Heart left ventricle (tissue), 16 donors: ENCODE measurements at places on chromosomes 16 and 17. TPM values are rescaled to one million over a fixed set of nuclear protein-coding genes. Genes with fewer than 3 reads are reported as not detected.

DNA sequence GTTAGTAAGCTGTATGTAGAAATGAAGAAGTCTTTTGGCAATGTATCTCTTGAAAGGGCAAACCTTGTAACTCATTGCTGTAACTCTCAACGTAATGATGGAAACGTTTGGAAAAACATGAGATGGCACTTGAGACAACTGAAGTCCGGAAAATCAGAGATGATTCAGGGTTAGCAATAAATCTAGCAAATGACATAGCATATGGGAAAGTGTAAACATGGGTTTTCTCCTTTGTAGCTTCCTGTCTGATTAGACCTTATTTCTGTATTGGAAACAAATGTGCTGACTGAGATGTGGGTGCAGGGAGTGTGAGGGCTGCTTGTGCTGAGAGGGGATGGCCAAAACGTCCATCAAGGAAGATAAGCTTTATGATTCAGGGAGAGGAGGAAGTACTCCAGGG, 110.7 kb upstream of the FAM20A start:
- no peaks in the 10 kb centered on the region for H3K27me3 ChIP-seq
- no peaks in the 10 kb centered on the region for H3K36me3 ChIP-seq
- H3K4me3 ChIP-seq: no peak overlapping the region
- H3K4me1 ChIP-seq: no peaks in the 10 kb centered on the region
- DNase-seq: no peak

DNA sequence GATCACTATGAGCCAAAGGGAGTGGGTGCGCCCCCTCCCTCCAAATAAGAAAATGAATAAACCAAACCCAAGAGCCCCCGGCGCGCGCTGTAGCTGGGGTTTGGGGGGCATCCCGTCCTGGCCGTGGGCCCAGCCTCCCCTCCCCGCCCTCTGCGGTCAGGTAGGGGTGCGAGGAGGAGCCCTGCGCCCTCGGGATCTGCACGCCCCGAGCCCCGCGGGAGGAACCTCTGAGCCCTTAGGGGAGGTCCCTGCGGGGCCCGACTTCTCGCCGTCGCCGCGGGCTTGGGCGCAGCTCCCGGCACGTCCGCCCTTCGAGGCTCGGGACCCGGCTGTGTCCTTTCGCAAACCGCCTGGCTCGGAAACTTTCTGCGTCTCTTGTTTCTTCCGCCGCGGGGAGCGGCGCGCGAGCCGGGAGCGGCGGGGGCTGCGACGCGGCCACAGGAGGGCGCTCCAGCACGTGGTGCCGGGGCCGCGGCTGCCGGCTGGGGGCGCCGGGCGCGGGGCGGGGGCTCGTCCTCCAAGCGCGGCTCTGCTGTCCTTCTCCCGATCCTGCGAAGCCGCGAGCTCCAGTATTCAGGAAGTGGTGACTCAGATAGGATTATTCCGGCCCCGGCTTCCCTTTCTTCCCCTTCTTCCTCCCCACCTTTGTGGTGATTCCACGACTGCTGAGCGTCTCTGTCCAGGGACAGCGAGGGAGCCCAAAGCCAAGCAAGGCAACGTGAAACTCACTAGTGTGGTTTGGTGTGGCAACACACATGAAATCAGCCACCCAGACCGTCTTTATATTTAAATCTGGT, 1.6 kb downstream of the PITPNC1 start:
- peak; percentile 89 for DNase-seq
- peak overlapping the region; percentile 90 for H3K4me3 ChIP-seq
- no peaks in the 10 kb centered on the region for H3K27me3 ChIP-seq
- peak overlapping the region; percentile 95 for H3K27ac ChIP-seq
- peaks cover 42% of the 10 kb centered on the region for H3K4me1 ChIP-seq
- no peaks in the 10 kb centered on the region for H3K36me3 ChIP-seq

GRCh38 chr17:50020841-50021599, 26.0 kb upstream of the DLX3 start:
- H3K4me3 ChIP-seq: no peak overlapping the region
- H3K27ac ChIP-seq: no peak overlapping the region
- no peak for DNase-seq
- no peaks in the 10 kb centered on the region for H3K27me3 ChIP-seq
- H3K4me1 ChIP-seq: peaks cover 8% of the 10 kb centered on the region

DNA sequence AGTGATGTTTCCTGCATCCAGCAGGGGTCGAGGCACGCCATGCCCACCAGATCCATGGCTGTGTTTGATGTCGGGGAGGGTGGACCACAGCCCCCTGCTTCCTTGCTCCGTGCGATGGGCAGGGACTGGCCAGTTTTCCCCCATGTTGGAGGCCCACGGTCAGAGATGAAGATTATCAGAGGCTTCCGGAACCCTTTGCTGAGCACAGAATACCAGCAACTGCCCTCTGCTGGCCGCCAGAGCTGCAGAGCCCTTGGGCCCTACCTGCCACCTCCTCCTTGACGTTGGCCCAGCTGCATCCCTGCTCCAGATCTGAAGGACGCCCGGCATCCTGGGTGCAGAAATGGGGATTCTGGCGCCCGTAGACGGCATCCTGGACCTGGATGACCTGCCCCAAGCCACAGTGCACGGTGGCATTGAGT, 23.7 kb upstream of the BCO1 start:
- no peak overlapping the region for H3K4me3 ChIP-seq
- H3K27me3 ChIP-seq: peaks cover 15% of the 10 kb centered on the region
- no peak overlapping the region for H3K27ac ChIP-seq
- no peak for DNase-seq
- H3K36me3 ChIP-seq: no peaks in the 10 kb centered on the region

DNA sequence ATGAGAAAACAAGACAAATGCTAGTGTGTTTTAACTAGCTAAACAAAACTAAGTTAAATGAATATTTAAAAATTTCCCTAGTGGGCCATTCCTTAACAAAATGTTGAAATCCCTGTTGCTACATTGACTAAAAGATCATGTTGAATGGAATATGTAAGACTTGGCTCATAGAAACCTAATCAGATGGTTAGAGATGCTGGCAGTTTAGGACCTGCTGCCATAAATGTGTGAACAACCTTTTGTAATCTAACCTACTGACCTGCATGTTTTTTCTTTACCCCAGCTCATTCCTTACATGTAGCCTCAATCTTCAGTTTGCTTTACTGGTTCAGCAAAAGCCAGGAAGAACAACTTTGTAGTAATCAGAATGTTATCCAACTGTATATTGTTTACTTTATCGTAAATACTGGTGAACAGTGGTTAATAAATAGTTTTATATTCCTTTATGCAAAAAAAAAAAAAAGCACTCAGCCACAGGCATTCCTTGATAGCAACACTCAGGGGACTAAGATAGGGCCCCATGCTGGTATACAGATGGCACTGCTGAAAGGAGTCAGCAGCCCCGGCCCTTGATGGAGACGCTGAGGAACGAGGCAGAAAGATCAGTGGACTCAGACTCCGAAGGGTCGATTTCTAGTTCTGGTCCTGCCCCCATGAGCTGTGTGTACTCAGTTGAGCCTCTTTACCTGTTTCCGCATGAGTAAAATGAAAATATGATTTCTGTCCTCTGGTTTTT, 78.2 kb downstream of the MARF1 start:
- H3K4me3 ChIP-seq: no peak overlapping the region
- DNase-seq: no peak
- no peaks in the 10 kb centered on the region for H3K36me3 ChIP-seq
- H3K27ac ChIP-seq: no peak overlapping the region
- H3K27me3 ChIP-seq: no peaks in the 10 kb centered on the region

DNA sequence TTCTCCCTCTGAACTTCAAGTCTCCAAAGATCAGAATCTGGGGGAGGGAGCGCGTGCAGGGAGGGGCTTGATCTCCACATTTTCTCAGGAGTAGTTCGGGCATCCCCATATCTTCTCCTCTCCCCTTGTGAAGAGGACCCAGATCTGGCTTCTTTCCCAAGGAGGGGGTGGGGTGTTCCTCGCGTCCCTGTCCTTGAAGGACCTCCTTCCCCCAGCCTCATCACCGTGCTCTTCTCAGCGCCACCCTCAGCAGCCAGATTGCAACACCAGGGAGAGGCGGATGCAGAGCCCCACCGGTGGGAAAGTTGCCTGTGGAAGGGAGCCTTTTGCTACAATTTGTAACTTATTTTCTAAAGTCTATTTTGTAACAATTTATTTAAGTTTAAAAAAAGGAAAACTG, 5.7 kb downstream of the PRSS53 start:
- H3K4me1 ChIP-seq: no peaks in the 10 kb centered on the region
- no peaks in the 10 kb centered on the region for H3K27me3 ChIP-seq
- DNase-seq: no peak
- H3K36me3 ChIP-seq: peaks cover 70% of the 10 kb centered on the region
- no peak overlapping the region for H3K4me3 ChIP-seq

DNA sequence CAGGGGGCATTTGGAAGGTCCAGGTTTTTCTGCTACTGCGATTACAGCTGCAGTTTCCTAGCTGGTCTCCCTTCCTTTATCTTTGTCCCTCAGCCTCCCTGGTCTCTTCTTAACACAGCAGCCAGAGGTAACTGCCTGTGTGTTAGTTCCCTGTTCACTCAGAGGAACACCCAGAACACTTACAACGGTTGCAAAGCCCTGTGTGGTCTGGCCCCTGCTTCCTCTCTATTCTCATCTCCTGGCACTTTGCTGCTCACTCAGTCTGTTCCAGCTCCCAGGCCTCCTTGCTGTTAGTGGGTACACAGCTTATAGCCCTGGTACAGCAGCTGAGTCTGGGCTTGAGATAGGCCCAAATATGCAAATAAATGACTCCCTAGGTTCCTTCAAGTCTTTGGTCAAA, 16.4 kb downstream of the NTN1 start:
- no peak for DNase-seq
- no peaks in the 10 kb centered on the region for H3K27me3 ChIP-seq
- no peaks in the 10 kb centered on the region for H3K4me1 ChIP-seq
- no peak overlapping the region for H3K4me3 ChIP-seq
- no peaks in the 10 kb centered on the region for H3K36me3 ChIP-seq

DNA sequence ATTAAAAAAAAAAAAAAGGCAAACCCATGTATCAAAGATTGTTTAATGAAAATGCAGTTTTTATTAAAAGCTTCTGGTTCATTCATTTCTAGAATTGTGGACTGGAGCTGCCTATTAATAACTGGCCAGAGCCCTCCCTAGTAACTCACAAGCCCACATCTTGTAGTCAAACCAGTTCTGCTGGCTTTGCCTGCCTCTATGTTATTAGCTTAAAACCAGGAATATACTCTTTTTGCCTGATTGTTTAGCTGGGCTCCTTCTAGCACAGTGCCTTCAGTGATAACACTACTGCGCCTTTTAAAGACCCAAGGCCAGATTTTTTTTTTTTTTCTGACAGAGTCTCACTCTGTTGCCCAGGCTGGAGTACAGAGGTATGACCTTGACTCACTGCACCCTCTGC, 26.0 kb downstream of the TAC4 start:
- DNase-seq: no peak
- H3K27me3 ChIP-seq: no peaks in the 10 kb centered on the region
- H3K4me1 ChIP-seq: peaks cover 37% of the 10 kb centered on the region
- H3K27ac ChIP-seq: no peak overlapping the region

DNA sequence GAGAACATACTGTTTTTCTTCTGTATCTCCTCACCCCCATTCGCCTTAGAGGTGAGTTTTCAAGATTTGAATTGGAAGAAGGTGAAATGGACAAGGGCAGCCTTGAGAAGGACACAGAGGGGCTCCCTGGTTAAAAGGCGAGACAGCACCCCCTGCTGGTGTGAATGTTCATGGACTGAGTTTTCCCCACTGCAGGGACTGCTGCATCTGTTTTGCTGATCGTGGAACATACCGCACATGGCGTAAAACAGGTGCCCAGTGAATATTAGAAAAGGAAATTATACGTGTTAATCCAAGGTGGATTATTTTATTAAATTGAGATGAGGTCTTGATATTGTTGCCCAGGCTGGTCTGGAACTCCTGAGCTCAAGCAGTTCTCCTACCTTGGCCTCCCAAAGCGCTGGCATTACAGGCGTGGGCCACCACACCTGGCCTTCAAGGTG, 54.5 kb downstream of the NDE1 start:
- no peaks in the 10 kb centered on the region for H3K36me3 ChIP-seq
- H3K4me3 ChIP-seq: no peak overlapping the region
- no peak overlapping the region for H3K27ac ChIP-seq
- DNase-seq: peak; percentile 81

DNA sequence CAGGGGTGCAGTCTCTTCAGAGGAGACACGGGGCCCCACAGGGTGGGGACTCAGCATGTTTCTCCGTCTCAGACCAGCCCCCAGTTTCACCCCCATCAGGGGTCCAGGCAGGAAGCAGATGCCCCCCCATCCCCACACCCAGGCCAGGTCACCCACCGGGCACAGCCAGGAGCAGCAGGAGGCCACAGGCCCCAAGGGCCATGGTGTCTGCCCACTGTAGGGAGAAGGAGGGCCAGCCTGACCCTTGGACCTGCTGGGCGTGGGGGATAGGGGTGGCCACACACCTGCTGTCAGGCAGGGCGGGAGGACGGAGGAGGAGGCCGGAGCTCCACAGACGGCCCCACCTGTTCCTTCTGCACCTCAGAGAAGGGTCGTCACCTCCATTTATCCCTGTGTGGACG, at the start of gene TPSG1:
TPSG1 (minus strand) TSS at position 218 of the 401 bp plus-strand sequence; CDS start at position 202, 16 bp downstream.
- H3K4me1 ChIP-seq: no peaks in the 10 kb centered on the region
- no peak for DNase-seq
- no peak within 1 kb of the TSS for H3K4me3 ChIP-seq
- no peaks in the 10 kb centered on the region for H3K36me3 ChIP-seq

DNA sequence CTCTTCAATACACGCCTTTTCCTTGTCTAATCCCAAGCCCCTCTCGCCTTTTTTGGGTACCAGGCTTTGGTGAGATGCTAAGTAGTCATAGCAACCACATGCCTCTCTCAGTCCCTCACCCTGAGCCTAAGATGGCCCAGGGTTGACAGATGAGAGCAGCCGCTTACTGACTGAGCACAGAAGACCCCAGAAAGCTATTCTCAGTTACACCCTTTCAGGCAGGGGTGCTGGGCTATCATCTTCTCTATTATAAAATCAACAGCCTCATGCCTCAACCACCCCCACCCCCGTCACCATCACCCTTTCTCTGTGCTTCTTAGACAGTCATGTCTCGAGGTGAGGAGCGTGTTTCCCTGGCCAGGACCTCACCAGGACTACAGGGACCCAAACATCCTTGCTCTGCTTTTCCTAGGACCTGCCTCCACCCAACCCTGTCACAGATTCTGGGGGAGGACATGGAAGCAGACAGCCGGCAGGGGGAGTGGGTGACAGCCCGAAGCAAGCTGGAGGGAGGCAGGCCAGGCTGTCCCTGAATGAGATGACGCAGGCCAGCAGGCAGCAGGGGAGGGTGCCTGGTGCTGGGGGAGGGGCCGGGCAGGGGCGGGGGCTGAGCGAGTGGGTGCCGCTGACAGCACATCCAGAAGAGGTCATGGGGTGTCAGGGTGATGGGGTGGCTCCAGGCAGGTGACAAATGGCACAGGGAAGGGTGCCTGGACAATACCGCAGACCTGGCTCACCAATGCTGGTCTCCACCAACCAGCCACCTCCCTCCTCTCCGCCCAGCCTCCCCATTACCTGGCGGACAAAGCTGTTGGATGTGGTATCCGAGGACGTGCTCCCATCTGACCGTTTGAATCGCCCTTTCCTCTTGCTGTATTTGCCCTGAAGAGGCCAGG, 3.1 kb downstream of the CACNB1 start:
- H3K36me3 ChIP-seq: peaks cover 26% of the 10 kb centered on the region
- H3K27ac ChIP-seq: peak overlapping the region; percentile 8

- peak overlapping the region; percentile 71 for H3K4me3 ChIP-seq
- peak overlapping the region; percentile 78 for H3K27ac ChIP-seq
- DNase-seq: no peak
These were observed 1.8 kb downstream of the KIAA0513 start for GRCh38 chr16:85029408-85029784.

Gene CHP2
- total RNA-seq: not detected

Gene SHCBP1
- total RNA-seq: 0.80 TPM

Gene SYNGR2
- 99.6 TPM for total RNA-seq

Gene EPOP
- 0.91 TPM for total RNA-seq

Gene FADS6
- total RNA-seq: not detected

Gene CHST5
- total RNA-seq: 0.68 TPM

Gene RAB11FIP4
- 9.4 TPM for total RNA-seq

Gene OR2C1
- total RNA-seq: not detected

Gene MT1F
- total RNA-seq: 1.4 TPM

Gene KRTAP2-3
- total RNA-seq: not detected

Gene ALOX15B
- 0.16 TPM for total RNA-seq
